GM06990 (cell line): ENCODE measurements at places on chromosomes 1 and 21.

DNA sequence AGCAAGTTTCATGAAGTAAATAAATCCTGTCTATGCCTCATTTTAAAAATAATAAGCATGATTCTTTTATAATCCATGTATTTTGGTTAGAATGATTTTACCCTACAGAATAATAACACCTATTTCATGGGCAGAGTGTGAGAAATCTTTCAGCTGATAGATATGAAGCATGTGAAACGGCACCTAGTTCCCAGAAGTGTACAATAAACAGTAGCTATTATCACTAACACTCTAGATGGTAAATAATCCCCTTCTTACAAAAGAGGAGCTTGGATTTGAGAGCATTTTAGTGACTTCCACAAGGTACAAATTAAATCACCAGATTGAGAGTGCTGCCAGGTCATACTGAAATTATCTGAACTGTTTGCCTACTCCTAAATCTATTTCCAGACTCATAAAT, 95.3 kb upstream of the NRIP1 start:
- DNase-seq: no peak

- no peak for DNase-seq
Measured at GRCh38 chr1:7248549-7249199, 463.4 kb downstream of the CAMTA1 start.

GRCh38 chr1:31753707-31754349, 10.3 kb downstream of the ADGRB2 start:
- no peak for DNase-seq

GRCh38 chr1:223670458-223671159, 5.1 kb upstream of the CAPN8 start:
- DNase-seq: no peak

DNA sequence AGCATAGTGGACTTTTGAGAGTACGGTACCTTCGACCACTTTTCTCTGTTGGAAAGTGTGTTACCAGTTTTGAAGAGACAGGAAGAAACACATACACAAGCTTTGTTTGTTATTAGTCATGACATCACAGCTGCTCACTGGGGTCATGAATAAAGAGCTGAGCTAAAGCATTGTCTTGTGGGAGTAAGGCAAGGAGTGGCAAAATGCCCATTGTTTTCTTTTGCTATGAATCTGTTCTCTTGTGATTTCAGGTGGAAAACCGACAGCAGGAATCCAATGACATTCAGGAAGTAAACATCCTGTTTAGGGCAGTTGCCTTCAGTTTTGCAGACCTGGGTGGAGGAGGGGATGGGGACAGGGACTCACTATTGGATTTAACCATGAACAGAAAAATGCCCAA, 66.2 kb downstream of the RGL1 start:
- no peak for DNase-seq

GRCh38 chr1:204928671-204929486, 58.2 kb downstream of the NFASC start:
- DNase-seq: no peak

- no peak for DNase-seq
Measured at GRCh38 chr1:52862666-52863458, 20.3 kb downstream of the ZYG11A start.
